Activated naive CD4-positive, alpha-beta T cell treated with anti-CD3 and anti-CD28 coated beads, Interleukin-2, amount 10 ng/mL, durations not matched to agents 7 days and 5 days (primary cell): ENCODE measurements at places on chromosomes 5 and 9.

DNA sequence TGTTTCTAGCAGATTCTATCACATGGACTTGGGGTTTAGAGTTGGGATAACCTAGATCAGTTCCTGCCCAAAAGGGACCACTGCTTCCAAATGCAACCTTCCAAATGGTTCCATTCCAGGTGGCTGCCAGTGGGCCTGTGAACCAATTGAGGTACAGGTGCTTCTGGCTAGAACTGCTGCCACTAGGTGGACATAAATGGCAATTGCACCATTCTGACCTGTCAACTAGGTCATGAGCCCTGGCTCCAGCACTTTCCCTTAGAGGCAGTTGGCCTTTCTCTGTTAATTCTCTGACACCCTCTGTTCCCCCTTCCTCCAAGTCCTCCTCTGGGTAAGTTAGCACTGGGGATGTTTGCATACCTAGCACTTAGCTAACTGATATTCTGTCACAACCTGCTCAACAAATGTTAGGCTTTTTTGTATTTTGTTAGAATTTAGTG lies 16.6 kb upstream of the HEMGN start:
- peak; percentile 74 for DNase-seq

GRCh38 chr5:175059687-175060211 lies 335.4 kb downstream of the MSX2 start:
- DNase-seq = peak; percentile 51

DNA sequence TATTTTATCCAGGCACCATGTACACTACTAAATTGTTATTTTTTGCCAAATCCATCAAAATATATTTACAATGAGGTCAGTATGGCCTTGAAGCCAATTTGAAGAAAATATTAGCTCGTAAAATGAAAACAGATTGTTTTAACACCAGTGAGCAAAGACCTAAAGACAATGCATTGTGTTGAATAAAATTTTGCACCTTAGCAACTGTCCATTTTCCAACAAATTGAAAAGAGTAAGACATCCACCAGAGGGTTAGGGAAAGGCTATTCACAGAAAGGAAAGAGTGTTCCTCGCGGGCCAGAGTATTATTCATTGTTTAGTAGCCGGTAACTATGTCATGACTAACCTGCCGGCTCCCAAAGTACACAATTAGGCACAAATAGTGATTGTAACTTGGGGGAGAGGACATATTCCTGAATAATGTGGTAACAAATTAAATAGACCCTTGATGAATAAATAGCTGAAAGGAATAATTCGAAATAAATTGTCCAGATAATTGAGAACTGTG lies 213.3 kb downstream of the DNAH5 start:
- no peak for DNase-seq

DNA sequence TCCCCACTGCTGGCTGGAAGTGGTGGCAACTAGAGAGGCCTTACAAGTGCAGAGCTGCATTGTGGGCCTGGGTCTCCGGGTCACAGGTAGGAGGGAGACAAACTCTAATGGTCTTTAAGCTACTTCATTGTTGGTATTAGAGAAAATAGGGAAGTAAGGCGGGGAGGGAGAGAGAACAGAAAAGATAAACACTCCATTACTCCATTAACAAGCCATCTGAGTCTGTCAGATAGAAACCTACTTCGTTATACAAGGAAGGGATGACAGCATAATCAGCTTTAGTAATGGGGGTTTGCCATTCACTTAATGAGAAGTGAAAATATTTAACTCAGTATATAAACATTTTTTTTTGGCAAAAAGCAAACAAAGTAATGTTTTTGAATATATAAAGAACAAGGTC lies 107.4 kb downstream of the TLE1 start:
- DNase-seq = no peak

DNA sequence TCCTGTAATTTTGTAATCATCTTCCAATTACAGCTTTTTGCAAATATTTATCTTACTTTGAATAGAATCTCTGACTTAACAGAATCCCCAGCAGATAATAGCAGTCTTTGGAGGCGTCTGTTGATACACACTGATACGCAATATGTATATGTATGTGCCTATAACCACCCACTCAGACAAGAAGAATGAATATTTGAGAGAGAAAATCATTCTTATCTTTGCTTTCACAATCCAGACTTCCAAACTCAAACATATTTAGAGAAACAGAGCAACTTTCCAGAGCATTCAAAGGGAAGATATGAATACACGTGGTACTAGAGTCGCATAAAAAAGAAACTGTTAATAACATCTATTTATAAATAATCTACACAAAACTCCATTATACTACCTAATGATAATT lies 6.1 kb downstream of the RORB start:
- DNase-seq = no peak

DNA sequence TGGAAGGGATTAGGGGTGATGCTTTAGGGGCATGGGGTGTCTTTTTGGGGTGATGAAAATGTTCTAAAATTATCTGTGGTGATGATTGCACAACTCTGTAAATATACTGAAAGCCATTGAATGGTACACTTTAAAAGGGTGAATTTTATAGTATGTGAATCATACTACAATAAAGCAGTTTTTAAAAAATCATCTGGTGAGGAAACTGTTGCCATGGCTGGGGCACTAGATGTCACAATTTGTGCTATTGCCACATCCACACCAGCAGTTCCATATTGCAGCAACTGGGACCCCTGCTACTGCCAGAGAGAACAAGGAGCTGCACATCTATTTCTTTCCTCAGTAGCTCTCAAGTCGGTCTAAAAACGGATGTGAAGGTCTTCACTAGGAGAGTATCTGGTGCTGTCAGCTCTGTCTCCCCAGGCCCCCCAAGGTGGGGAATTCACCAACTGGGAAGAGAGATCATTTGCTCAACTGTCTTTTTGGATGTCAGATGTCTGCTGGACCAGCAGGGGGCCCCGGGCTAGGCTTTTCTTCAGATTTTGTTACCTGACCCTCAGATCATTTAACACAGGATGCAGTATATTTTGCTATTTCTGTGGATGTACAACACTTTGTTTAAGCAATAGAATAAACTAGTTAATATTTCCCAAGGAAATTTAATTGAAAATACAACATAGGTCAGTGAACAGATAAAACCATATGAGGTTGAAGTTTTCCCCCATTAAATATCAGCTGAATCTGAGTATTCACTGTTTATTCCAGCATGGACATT lies 13.2 kb downstream of the CMYA5 start:
- DNase-seq = peak; percentile 66

GRCh38 chr9:13809401-13809800 lies 504.5 kb downstream of the NFIB start:
- no peak for DNase-seq

GRCh38 chr5:39419796-39420195 lies 5.0 kb downstream of the DAB2 start:
- no peak for DNase-seq

DNA sequence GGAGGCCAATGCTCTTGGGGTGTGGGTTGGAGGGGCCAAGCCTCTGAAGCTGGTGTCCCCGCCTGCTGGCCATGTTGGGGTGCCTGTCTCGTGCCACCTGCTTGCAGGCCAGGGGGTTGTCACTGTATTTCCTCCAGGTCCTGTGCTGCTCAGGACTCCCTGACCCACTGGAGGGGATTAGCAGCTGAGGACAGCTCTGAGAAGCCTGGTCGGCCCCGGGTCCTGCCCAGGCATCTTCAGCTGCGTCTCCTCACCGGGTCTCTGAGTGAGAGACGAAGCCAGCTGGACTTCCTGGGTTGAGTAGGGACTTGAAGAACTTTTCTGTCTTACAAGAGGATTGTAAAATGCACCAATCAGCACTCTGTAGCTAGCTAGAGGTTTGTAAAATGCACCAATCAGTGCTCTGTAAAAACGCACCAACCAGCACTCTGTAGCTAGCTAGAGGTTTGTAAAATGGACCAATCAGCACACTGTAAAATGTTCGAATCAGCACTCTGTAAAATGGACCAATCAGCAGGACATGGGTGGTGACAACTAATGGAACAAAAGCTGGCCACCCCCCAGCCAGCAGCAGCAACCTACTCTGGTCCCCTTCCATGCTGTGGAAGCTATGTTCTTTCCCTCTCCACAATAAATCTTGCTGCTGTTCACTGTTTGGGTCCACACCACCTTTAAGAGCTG lies 20.6 kb upstream of the SLC9A3 start:
- DNase-seq = peak; percentile 18

GRCh38 chr5:76305269-76305668 lies 97.8 kb upstream of the IQGAP2 start:
- no peak for DNase-seq

DNA sequence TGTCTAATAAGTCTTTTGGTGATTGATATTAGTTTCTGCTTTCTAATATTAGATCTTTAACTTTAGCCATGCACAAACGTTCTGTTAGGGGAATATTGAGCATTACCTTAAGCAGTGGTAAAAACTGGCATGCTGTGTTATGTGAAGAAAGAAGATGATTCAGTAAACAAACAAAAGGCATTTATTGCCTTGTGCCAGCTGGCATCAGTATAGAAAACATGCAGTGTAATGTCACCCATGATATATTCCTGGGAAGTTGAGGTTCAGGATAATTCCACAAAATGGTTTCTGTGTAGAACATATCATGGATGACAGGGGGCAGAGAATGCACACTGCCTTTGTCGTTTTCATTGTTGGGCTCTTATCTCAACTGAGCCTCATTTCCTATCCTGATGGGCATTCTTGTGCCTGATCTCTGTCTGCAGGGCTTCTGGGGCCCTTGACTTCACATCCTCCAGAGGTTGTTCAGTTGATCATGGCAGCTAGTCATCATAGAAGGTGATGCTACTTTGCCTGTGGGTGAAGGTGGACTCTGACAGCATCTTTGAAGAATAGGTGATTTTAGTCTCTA lies 24.2 kb downstream of the LRRTM2 start:
- no peak for DNase-seq

DNA sequence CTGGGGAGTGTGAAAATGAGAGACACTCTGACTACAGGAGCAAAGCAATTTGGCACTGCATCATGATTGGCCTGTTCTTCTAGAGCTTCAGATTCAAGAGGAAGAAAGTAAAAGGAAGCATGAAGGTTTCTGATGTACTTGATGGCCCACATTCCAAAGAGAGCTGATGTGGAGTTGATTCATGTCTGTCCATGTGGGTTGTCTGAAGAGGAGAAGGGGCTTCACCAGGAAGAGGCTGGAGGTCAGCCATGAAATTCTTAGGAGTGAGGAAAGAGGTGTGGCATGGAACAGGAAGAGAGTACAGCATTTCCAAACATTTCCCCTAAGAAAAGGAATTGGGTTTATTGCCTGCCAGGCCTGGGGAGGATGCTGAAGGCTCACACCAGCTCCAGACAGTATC lies 70.7 kb downstream of the PTCD2 start:
- no peak for DNase-seq

DNA sequence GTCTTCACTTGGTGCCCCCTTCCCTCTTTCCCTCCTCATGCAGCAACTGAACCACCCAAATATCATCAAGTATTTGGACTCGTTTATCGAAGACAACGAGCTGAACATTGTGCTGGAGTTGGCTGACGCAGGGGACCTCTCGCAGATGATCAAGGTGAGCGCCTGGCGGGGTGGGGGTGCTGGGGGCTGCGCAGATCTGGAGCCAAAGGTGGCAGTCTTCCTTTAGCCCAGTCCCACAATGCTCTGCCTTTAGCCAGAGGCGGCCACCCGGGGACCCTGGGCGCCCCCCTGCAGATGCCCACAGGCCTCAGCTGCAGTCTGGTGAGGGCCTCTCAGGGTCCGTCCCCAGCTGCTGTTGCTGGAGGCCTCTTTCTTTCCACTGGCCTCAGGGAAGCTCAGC lies 63.7 kb downstream of the NEK6 start:
- DNase-seq = no peak

DNA sequence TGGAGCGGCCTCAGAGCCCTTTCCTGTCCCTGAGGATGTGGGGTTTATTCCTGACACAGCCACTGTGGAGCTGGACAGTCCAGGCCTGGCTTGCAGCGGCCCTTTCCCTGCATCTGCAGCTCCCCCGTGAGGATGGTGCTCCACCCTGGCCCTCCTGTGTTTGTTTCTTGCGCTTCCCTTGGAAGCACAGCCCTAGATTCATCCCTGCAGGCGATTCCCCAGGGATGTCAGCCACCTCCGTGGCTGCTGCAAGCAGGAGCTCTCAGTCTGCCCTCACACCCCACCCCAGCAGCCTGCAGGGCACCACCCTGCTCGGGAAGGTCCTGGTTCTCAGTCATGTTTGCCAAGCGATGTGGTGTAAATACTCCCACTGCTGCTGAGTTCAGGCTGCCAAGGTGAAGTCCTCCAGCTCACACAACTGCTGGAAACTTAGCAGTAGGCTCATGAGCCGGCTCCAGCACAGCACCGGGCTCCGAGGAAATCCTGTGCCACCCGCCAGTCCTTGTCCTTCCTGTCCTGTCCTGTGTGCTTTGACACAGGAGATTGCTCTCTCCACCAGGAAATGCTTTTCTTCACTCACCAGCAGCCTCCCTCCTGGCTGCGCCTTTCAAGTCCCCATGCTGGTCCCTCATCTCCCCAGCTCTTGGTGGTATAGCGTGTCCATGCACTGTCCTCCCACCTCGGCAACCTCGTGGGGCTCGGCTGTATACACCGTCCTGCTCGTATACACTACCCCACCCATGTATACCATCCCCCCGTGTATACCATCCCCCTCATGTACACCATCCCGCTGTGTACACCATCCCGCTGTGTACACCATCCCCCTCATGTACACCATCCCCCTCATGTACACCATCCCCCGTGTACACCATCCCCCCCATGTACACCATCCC lies 16.2 kb downstream of the ROPN1L start:
- no peak for DNase-seq

DNA sequence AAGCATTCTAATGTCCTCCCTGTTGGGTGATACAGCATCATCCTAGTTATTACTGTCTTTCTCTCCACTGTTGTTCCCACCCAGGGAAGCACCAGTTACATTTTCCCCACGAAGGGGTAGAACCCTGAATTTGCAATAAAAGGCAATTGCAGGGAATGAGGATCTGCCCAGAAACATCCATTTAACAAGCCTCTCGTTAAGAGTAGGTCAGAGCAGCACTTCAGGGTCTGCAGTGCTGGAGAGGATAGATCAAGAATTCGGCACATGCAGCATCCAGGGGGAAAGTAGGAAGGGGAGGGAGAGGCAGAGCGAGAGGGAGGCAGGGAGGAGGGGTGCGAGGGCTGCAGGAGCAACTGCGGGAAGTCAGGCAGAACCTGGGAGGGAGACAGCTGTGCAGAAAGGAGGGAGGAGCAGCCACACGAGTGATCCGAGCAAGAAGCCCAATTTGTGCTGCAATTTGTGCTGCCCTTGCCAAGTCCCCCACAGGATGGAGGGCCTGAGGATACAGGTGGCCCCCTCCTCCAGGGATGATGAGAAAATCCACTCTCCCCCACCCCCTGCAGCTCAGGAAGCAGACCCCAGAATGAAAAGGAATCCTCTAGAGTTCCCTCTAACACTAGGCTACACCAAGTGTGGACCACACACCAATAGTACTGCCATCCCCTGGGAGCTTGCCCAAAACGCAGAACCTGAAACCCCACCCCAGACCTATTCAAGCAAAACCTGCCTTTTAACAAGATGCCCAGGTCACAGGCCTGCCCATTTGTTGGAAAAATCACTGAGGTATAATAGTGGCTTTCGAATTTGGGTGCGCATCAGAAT lies 62.2 kb downstream of the EPB41L4B start:
- DNase-seq = no peak

DNA sequence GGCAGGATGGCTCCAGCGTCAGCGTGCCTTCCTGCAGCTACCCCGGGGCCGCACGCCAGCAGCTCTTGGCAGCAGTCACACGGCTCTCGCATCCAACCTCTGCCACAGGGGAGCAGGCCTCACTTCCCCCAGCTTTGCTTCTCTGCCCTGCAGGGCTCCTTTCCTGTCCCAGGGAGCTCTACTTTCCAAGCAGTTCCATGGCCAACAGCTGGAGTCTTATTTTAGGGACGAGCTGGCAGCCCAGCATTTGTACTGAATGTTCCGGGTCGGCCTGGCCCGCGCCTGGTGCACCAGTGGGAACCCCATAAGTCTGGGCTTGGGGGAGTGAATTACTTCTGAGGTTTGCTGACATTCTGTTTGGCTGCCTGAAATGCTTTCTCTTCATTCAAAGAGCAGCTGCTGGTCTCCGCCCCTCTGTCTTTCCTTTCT lies 34.6 kb downstream of the GADD45G start:
- DNase-seq = no peak
